SJSA1 (cell line): ENCODE measurements at places on chromosomes 16 and 17.

GRCh38 chr17:41511116-41511515, 5.7 kb upstream of the KRT13 start:
- no peak for DNase-seq

DNA sequence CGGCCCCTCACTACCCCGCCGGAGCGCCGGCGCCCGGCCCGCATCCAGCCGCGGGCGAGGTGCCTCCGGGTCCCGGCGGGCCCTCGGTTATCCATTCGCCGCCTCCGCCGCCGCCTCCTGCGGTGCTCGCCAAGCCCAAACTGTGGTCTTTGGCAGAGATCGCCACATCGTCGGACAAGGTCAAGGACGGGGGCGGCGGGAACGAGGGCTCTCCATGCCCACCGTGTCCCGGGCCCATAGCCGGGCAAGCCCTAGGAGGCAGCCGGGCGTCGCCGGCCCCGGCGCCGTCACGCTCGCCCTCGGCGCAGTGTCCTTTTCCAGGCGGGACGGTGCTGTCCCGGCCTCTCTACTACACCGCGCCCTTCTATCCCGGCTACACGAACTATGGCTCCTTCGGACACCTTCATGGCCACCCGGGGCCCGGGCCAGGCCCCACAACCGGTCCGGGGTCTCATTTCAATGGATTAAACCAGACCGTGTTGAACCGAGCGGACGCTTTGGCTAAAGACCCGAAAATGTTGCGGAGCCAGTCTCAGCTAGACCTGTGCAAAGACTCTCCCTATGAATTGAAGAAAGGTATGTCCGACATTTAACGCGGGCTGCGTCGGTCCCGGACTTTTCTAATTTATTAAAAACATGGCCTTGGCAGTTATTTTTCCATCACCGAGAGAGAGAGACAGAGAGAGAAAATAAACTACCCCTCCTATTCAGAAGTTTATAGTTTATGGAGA, 2.8 kb downstream of the IRX5 start:
- no peak for DNase-seq

GRCh38 chr17:66373944-66374817, 71.8 kb downstream of the PRKCA start:
- no peak for DNase-seq

DNA sequence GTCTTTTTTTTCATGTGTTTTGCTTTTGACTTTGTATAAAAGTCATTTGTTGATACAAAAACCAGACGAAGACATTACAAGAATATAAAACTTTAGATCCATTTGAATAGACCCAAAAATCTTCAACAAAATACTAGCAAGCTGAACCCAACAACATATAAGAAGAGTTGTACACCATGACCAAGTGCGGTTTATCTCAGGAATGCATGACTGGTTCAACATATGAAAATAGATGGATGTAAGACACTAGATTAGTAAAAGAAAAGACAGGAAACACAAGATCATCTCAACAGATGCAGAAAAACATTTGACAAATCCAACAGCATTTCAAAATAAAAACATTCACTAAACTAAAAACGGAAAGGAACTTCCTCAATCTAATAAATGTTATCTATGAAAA, 69.0 kb downstream of the TBC1D16 start:
- no peak for DNase-seq

DNA sequence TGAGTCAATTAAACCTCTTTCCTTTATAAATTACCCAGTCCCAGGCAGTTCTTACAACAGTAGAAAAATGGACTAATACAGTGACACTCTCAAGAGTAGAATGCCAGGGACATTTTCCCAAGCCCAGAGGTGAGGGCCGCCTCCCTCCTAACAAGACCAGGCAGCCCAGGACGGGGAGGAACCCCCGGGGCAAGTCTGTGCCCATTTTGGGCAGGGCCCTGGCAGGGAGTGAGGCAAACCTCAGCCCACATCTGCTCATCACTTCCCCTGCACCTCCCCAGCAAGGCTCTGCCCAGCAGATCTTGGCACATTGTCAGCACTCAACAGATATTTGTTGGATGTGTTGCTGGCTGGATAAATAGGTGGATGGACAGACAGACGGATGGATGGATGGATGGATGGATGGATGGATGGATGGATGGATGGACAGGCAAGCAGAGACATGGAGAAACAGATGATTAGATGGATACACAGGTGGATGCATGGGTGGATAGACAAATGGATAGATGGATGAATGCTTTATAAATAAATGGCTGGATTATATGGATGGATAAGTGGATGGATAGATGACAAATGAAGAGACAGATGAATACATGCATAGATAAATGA, 271.3 kb downstream of the PARN start:
- no peak for DNase-seq

GRCh38 chr16:57282510-57283213, 1.8 kb downstream of the PLLP start:
- DNase-seq: no peak

DNA sequence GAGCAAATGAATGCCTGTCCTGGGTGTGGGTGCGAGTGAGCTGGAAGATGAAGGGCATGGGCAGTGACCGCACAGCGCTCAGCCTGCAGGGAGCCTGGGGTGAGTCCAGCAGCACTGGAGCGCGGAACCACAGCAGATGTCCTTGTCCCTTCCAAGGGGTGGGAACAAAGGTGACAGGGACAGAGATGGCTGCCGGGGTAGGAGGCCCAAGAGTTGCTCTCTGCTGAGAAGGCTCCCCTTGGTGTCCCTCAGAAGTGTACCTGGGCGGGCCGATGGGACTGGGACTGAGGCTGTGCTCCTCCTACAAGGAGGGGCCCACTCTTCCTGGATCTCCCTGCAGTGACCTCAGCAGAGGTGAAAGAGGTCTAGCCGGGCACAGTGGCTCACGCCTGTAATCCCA, 7.6 kb upstream of the PGAP6 start:
- no peak for DNase-seq

GRCh38 chr16:73126525-73126853, 78.6 kb upstream of the ZFHX3 start:
- no peak for DNase-seq

GRCh38 chr17:67358612-67359011, 7.8 kb downstream of the PSMD12 start:
- no peak for DNase-seq

- no peak for DNase-seq
Observed at GRCh38 chr17:35766903-35767510, 6.3 kb downstream of the C17orf50 start.

DNA sequence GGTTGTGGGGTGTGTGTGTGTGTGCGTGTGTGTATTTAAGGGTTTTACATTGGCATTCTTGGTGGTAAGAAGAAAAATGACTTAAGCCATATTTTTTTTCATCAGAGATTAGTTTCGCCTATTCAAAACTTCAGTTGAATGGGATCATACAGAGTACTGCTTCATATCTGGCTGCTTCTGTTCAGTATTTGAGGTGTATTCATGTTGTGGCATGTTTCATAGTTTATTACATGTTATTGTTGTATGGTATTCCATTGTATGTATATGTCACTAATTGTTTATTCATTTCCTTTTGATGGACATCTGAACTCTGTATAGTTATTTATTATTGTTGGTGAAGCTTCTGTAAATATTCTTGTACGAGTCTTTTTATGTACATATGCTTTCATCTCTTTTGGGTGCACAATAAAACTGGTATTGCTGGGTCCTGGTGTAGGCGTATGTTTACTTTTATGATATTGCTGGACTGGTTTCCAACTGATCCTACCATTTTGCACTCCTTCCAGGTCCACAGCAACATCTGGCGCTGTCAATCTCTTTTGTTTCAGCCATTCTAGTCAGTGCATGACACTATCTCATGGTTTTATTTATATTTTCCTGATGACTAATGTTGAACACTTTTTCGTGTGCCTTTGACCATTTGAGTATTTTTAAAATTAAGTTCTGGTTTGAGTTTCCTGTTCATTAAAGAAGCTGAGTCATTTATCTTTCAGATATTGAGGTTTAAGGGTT, 77.4 kb upstream of the MAF start:
- DNase-seq: peak; percentile 63

DNA sequence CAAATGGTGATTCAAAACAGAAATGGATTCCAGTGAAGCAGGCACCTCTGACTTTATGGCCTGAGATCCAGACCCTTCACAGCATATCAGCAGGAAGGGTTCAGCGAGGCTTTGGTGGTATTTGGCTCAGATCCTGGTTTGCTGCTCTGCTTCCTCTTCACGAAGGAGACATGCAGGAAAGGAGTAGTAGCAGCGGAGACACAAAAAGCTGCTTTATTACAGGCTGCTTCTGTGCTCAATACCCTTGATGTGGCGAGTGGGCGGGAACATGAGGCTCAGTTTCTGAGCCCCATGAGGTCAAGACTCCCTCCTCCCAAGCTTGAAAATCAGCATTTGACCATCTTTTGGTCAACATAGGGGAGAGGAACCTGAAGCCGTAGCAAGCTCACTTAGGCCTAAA, 213.3 kb upstream of the AXIN2 start:
- DNase-seq: no peak

GRCh38 chr17:71922439-71922838, 198.4 kb upstream of the SOX9 start:
- no peak for DNase-seq

DNA sequence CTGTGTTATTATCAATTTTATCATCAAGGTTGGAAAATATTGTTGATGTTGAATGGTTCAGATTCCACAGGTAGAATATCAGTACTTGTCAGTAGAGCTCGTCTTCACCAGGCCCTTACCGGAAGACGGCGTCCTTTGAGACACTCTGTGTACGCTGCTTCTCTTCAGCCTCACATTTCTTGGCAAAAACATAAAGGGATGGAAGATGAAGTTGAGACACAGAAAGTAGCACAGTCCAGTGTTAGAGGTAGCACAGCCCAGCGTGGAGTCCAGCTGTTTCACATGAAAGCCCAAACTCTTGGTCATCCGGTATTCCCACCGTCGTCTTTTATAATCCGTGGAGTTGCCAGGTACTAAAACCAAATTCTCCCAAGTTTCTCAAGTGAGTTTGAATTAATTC, 30.4 kb downstream of the ATP2C2 start:
- DNase-seq: no peak

DNA sequence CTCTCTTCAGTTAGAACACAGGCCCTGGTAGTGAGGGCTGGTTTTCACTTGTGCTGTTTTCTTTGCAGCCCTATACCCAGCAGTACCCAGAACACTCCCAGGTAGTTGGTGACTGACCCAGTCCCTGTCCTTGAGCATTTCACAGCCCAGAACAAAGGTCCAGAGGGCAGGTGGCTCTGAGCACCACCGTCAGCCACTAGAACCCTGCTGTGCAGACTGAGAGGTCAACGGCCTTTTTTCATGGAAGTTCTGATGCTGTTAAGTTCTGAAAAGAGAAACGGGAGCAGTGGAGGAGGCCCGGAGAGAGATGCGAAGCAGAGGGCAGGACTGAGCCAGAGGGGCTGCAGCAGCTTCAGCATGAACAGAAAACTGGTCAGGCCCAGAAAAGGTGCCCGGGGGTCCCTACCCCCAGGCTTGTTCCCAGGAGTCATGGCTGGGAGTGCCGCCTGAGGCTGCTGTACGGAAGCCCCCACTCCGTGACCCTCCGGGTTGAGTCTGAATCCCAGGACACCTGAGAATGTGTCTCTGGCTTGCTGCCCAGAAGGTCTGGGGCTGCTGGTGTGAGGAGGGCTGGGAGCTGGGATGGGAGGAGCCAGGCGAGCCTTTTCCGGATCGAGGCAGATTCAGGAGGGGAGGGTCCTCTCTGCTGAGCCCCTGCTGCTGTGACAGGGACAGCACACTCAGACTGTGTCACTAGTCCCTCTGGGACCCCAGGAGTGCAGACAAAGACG, 8.7 kb downstream of the ZNF276 start:
- DNase-seq: no peak

DNA sequence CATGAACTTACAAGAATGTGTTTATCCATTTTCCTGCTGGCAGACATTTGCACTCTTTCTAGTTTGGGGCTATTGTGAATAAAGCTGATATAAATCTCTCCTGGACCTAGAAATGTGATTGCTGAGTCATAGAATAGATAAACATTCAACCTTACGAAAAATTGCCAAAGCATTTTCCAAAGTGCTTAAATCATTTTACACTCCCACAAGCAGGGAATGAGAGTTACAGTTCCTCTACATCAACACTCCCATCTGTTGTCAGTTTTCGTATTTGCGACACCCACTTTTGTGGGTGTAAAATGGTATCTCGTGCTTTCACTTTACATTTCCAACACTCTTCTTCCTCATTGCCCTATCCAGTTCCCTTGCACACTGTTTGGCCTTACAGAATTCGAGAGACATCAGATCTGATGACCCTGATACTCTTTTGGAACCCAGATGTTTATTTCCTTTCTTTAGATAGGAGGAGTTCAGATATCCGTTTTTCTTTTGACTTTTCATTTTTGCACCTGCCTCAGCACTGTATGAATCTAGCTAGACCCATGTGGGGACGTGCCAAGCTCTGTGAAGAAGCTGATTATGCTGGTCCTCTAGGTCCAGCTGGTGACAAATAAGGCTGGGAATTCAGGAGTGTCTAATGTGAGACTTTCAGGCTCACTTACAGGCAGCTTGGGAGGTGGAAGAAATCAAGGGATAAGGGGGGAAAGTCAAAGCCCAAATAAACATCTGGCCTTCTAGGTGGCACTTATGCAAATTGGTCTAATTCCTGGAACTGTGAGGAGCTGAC, 14.0 kb downstream of the SOX9 start:
- peak; percentile 40 for DNase-seq

DNA sequence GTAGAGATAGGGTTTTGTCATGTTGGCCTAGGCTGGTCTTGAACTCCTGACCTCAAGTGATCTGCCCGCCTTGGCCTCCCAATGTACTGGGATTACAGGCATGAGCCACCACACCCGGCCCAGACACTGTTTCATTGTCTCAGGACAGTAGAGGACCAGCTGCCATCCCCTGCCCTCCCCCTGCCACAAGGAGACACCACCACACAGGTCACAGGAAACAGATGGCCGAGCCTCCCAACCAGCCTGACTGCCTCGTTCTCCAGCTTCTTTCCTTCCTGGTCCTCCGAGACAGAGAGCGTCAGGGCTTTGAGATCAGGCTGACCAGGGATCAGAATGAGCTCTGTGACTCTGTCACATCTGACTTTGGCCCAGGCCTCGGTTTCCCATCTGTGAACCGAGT, 20.8 kb upstream of the RNPS1 start:
- no peak for DNase-seq

GRCh38 chr17:76154936-76155845, 14.1 kb upstream of the FOXJ1 start:
- no peak for DNase-seq

GRCh38 chr17:46915596-46915995, 7.4 kb upstream of the GOSR2 start:
- no peak for DNase-seq

DNA sequence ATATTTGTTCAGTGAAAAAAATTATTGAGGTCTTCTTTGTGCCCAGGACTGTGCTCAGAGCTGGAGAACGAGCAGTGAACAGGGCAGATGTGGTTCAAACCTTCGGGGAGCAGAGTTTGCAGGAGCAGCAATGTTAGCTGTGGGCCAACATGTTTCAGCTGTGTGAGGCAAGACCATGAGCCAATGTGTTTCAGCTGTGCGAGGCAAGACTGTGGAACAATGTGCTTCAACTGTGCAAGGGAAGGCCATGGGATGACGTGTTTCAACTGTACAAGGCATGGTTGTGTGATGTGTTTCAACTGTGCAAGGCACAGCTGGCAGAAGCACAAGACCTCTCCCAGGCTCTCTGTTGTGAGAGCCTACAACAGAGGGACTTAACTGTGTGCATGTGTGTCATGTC, 35.2 kb upstream of the SDK2 start:
- DNase-seq: no peak

GRCh38 chr17:80796430-80796861, 195.2 kb upstream of the CHMP6 start:
- DNase-seq: no peak
